ENCODE measurements at places on chromosomes 13 and 19. TPM values are rescaled to one million over a fixed set of nuclear protein-coding genes. Genes with fewer than 3 reads are reported as not detected.

Gene ZMYM2
- total RNA-seq: 120 TPM

Gene MEF2B
- total RNA-seq: 0.10 TPM

Gene ZNF844
- 32.2 TPM for total RNA-seq

Gene IL11
- total RNA-seq: 0.10 TPM

Gene CEACAM16
- not detected for total RNA-seq

Gene FAM83E
- 0.73 TPM for total RNA-seq

Gene CCDC194
- total RNA-seq: 0.42 TPM

Gene SPRED3
- 0.10 TPM for total RNA-seq

Gene IL27RA
- total RNA-seq: 18.5 TPM

Gene MBD3L2
- not detected for total RNA-seq

Gene NDUFA13
- total RNA-seq: 68.8 TPM

Gene FCAR
- 91.3 TPM for total RNA-seq

Gene CEACAM21
- 3.9 TPM for total RNA-seq

Gene FCER2
- total RNA-seq: 25.4 TPM

Gene ANKRD24
- 0.10 TPM for total RNA-seq

Gene C19orf85
- total RNA-seq: not detected

Gene DPF1
- total RNA-seq: not detected

Gene ZGLP1
- 1.6 TPM for total RNA-seq
